ENCODE measurements at places on chromosomes 6 and 20.

- DNase-seq: no peak
These were observed 5.6 kb upstream of the BTBD3 start for GRCh38 chr20:11912013-11912658.

DNA sequence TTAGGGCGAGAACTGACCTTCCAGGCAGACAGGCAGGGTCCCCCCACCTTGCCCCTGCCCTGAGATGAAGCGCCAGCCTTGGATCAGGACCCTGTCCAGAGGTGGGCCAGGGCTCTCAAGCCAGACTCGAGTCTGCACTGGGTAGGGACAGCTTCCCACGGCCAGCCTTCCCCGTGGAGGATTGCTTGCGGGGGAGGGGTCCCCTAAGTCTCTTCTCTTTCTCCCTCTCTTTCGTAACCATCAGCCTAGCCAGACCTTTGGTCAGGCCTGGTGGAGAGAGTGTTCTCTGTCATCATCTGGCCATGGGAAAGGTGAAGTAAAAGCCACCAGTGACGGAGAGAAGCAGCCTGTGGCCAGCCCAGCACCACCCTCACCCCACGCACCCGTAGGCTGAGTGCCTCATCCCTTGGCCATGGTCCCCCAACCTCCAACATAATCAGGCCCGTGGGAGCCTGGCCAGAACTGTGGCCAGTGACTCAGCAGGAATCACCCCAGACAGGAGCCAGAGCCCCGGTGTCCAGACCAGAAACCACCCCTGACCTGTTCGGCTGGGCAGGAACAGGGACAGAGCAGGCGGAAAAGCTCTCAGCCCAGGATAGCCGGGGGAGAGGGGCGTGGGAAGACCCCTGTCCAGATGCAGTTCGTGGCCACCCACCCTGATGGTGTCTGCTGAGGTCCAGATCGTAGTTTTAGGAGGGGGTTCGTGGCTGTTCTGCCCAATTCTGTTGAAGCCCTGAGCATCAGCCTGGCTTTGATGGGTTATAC is 47.1 kb downstream of the SNAI1 start:
- DNase-seq: peak; percentile 65

- DNase-seq: no peak
These were observed 67.4 kb downstream of the CHMP4B start for GRCh38 chr20:33878583-33878982.

DNA sequence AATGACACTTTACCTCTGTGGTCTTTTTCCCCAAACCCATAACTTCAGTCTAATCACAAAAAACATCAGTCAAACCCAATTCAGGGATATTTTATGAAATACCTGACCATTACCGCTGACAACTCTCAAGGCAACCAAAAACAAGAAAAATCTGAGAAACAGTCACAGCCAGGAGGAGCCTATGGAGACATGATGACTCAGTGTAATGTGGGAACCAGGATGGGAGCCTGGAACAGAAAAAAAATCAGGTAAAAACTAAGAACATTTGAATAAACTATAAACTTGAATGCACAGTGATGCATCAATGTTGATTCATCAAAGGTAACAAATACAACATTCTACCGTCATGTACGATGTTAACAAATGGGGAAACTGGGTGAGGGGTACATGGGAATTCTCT is 84.1 kb upstream of the TSHZ2 start:
- DNase-seq: no peak

DNA sequence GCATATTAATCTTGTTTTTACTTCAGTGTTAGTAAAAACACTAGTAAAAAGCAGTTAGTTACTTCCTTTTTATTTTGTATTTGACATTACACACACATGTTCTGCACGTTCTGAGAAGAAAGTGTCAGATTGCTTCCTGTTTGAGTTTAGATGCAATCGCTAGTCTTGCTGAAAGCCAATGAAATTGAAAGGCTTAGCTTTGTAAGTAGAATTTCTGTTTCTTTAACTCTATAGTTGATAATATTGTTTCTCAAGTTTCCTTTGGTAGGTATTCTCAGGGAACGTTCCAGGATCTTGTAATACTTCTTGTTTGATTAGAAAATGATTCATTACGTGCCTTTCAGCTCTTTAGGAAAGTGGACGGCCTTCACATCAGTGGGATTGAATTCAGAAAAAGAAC is 55.0 kb downstream of the CDKAL1 start:
- DNase-seq: no peak

DNA sequence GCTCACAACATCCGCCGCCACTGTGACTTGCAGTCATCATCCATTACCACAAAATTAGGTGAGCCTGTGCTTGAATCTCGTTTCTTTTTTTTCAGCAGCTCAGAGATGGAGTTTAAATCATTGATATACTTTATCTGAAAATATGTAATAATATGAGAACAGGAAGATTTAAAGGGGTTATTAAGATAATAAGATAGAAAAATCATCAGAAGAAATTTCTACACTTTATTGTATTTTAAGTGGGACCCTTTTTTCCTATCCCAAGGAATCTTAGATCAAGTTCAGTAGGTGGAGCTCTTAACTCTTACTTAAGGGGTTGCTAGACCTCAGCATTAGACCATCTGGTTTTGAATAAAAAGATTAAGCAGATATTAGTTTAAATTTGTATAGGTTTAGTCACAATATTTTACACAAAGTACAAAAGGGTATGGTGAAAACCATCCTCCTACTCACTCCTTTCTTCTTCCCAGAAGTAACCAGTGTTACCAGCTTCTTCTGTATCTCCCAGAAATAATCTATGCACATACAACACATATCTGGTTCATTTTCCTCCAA is 9.4 kb upstream of the NCOA7 start:
- no peak for DNase-seq

- no peak for DNase-seq
These were observed 16.4 kb upstream of the COL21A1 start for GRCh38 chr6:56263596-56264315.

GRCh38 chr20:49631061-49631716 is 63.3 kb upstream of the PTGIS start:
- DNase-seq: no peak

DNA sequence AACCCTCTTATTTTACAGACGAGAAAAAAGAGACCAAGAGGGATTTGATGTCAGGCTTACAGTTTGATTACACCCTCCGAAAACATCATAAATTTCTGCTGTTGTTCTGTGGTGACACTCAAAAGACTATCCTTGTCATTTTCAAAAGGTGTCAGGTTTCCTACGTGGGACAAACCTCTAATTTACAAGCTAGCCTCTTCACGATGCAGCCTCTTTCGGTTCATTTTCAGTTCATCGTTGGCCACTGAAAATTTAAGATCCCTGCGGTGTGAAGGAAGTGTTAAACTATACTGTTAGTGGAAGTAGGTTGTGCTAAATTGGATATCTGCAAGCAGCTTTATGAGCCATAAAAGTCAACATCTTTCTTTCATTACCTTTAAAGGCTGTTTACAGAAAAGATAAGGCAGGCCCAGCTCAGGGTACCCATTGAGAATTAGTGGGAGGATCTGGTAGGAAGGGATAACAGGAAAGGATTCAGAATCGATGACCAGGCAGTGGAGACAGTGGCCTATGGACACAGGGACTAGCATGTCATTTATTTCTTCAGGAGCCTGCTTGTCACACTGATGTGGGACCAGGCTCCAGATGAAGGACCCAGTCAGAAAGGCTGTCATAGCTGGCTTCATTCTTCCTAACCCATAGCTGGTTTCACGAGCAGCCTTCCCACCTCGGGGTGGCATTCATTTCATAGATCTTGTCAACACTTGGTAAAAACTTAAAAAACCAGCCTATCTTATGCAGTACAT is 329.1 kb upstream of the SOX4 start:
- DNase-seq: no peak

Measured in posterior cingulate gyrus (tissue), 11 donors.